ENCODE measurements at places on chromosomes 11 and 22.

- no peak for DNase-seq
Observed at GRCh38 chr11:34280945-34281872, 76.6 kb downstream of the ABTB2 start.

DNA sequence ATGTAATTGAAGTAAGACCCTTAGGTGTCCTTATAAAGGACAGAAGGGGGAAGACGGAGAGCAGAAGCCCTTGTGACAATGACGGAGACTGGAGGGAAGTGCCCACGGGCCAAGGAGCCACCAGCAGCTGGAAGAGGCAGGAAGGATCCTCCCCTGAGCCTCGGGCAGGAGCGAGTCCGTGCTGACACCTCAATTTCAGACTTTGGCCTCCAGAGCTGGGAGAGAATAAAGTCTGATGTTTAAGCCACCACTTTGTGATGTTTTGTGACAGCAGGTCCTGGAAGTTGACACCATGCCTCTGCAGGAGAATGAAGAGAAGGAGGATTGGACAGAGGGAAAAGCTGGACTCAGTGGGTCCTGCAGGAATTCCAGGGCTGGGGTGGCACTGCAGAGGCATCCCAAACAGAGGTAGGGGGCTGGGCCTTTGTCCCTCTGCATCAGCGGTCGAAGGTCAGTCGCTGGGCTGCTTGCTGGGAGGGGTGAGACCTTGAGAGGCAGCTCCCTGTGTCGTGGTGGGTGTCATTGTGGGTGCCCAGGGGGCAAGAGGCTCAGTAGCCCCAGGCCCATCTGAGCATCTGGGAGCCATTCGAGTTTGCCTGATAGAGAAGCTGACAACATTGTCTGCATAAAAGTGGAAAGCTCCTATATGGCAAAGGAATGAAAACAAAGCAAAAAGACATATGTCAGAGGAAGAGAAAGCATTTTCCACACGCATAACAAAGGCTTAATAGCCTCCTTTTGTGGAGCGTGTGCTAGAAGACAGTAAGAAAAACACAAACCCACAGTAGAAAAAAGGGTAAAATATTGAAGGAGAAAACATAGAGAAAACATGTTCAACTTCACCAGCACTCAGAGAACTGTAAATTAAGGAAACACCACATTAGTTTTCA lies 68.8 kb downstream of the RTL6 start:
- DNase-seq = no peak

GRCh38 chr11:65329944-65330403 lies 3.7 kb upstream of the DPF2 start:
- DNase-seq = peak; percentile 66

- no peak for DNase-seq
Observed at GRCh38 chr11:102414559-102414958, 38.0 kb downstream of the TMEM123 start.

DNA sequence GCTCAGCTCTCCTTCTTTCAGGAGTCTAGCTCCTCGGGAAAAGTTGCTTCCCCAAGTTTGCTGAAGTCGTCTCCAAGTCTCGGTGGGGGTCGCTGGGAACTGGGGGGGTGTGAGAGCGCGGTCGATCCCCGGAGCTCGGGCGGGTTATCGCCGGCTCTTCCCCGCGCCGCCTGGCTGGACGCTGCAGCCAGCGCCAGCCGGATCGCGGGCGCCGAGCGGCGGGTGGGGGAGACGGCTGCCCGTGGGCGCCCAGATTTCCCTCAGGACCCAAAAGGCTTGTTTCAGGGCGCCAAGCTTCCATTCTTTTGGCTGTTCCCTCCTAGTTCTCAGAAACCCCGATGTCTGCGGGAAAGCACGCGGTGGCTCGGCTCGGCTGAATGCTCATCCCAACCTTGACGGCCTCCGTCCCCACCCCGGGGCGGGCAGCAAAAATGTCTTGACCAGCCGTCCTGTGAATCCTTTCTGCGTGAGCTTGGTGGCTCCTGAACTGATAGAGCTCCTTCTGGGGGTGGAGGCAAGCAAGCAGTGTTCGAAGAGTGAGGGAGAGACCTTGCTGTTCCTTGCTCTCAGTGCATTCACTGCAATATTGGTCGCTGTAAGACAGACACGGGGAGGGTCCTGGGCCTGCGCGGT lies 1.7 kb downstream of the ZBTB16 start:
- DNase-seq = no peak

DNA sequence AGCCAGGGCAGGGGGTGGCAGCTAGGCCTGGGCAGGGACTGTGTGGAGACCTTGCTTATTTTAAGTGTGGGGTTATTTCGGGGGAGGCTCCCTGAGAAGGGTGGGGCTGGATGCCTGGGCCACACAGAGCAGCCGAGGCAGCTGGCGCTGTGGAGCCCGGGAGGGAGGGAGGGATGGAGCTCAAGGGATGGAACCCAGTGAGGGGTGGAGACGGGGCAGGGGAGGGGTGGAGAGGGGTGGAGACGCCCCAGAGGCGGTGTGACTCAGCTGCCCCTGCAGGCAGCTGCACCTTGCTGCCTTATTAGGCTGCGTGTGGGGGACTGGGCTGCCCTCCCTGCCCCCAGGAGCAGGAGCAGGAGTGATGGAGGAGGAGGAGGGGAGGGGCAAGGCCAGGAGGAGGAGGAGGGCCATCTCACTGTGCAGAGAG lies 9.8 kb upstream of the TSSC4 start:
- no peak for DNase-seq

DNA sequence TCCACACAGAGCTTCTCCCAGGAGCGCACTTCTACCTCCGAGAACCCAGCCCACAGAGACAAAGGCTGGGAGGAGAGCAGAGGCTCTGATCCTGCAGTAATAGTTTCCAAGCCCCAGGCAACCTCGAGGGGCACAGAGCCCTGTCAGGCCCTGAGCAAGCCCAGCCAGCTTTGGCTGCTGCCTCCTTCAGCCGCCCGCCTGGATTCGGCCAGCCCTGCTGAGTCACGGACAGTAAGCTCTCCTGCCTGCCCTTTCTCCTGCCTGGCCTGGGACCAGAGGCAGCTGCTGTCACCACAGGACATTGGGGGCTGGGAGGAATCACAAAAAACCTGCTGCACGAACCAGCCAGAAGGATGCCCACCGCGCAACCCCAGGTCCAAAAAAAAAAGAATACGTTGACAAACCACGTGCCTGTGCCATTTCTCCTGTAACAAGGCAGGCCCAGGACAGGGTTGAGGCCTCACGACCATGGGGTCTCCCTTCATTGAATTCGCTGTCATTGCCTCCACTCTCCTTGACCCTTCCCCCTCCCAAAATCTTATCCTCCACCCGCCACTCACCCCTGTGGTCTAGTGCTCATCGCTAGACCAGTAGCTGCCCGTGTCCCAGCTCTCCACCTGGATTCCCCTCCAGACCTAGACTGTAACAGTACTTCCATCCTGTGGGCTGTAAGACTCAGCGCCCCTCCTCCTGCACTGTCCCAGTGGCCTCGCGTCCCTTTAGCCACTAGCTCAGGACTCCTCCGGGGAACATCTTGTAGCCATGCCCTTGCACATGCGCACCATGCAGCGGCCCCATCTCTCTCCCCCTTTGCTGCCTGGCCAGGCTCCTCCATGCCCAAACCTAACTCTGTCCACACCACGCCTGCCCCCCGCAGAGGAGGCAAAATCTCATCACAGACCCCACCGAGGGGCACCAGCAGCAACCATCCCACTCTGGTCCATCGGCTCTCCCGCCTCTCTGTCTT lies 7.4 kb upstream of the SLC22A12 start:
- DNase-seq = no peak

DNA sequence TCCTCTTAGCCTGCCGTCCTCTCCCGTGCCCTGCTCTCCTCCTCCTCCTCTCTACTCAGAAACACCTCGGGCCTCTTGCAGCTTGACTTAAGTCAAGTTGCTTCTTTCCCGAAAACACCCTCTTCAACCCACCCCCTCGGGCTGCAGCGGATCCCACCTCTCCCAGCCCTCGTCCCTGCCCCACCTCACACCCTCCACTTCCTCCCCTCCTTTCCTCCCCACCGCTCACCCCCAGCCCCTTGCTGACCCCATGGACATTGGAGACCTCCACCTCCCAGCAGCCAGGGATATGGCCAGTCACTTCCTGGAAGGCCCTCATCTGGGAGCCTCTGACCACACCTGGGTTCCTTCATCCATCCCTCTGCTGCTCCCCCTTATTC lies 8.5 kb upstream of the CYTH4 start:
- DNase-seq = no peak

GRCh38 chr22:30591191-30591587 lies 521 bp downstream of the PES1 start:
- DNase-seq = no peak

GRCh38 chr11:87150936-87151335 lies 113.2 kb downstream of the TMEM135 start:
- no peak for DNase-seq

DNA sequence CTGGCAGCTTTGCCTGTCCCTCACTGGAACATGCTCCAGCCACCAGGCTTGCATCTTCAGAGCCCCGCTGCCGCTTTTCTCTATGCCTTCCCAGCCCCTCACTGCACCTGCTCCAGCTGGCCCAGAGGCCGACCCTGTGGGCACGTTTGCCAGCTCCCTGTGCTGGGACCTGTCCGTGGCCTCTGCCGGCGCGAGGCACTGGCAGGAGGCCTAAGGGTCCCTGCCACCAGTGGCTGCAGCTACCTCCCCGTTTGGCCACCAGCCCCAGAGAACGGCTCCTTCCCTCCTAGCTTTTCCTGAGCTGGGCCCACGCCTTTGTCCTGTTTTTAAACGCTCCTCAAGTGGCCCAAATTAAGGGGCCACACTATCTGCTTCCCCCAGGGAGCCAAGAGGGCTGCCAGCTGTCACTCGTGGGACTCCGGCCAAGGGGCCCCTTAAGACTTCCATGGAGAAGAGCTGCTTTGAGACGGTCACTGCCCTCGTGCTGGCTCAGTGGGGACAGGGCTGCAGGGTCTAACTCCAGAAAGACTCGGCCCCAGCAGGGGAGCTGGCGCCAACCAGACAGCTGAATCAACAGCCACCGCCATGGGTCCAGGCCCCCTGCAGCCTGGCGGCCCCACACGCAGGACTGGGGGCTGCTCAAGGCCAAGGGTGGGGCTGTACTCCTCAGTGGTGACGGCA lies 24.6 kb upstream of the WNT7B start:
- no peak for DNase-seq

DNA sequence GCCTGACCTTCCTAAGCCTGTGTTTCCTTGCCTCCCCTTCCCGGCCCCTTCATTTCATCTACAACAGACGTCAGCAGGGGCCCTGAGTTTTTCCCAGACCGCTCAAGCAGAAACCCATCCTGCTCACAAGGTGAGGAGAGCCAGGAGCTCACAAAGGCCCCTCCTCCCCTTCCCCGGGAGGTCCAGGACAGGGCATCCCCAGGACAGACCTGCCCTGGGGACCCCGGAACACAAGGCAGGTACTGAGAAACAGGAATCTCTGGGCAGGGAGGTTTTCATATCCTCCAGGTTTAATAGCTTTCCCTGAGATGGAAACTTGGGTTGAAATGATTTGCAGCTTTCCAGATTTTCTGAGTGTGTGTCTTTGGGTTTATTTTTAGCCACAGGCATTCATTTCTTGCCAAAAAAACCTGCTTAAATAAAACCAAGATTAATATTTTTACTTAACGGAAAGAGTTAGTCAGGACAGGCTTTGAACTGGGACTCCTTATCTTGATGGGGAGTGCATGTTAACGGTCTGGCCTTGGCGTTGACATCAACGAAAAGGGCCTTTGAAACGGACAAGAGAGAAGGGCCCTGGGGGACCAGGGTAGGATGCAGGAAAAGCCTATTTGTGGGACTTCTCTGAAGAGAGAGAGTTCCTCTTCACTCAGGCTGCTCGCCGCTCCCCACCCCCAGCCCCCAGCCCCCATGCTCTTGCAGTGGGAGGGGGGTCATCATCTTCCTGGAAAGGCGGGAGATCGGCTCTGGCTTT lies 38.5 kb downstream of the TIMP3 start:
- no peak for DNase-seq

- DNase-seq = no peak
Observed at GRCh38 chr22:27793576-27793975, 8.0 kb downstream of the MN1 start.

DNA sequence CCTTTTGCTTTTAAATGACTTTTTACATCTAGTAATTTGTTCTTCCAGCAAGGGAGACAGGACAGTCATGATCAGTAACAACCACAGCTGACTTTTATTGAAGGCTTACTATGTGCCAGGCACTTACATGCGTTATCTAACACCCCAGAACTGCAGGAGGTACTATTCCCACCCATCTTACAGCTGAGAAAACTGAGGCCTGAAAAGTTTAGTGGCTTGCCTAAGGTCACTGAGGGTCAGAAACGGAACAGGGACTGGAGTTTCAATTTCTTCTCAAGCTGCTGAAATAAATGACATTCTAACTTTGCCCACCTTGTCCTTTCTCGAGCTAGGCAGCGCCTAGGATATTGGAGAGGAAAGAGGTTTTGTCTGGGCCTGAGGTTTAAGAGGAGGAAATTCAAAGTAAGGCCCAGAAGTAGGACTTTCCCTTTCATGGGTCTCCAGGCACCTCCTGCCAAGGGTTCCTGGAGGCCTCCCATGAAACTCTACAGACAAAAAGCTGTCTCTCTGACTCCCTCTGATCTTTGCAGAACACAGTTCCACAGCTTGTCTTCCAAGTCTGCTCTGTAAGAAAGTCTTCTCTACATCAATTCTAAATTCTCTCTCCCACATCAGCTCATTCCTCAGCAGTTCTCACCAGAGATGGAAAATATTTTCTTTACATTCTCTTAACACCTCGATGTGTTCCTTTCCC lies 102.2 kb downstream of the NAT10 start:
- DNase-seq = no peak

- no peak for DNase-seq
Observed at GRCh38 chr11:83520849-83521248, 234.7 kb upstream of the CCDC90B start.

DNA sequence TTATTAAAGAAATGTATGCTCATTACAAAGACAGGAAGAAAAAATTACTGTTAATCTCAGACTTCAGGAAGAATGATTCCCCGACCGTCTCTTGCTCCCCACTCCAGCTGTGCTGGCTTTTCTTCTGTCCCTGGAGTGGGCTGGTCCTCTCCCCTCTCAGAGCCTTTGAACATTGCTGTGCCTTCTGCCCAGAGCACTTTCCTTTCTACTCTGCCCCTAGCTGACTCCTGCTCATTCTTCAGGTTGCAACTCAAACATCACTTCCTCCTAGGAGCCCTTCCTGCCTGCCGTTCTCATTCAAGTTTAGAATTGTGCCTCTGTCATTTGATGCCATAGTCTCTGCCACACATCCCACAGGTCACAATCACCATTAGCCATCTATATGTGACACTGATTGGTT lies 329.5 kb downstream of the MIAT start:
- no peak for DNase-seq
